ENCODE measurements at places on chromosomes 4 and X.

- DNase-seq = peak; percentile 85
These were observed at the start of gene GSPT2 for GRCh38 chrX:51743179-51743957. Gene GSPT2 (plus strand): TSS chrX:51743442. CDS start chrX:51743627, 185 bp downstream.

DNA sequence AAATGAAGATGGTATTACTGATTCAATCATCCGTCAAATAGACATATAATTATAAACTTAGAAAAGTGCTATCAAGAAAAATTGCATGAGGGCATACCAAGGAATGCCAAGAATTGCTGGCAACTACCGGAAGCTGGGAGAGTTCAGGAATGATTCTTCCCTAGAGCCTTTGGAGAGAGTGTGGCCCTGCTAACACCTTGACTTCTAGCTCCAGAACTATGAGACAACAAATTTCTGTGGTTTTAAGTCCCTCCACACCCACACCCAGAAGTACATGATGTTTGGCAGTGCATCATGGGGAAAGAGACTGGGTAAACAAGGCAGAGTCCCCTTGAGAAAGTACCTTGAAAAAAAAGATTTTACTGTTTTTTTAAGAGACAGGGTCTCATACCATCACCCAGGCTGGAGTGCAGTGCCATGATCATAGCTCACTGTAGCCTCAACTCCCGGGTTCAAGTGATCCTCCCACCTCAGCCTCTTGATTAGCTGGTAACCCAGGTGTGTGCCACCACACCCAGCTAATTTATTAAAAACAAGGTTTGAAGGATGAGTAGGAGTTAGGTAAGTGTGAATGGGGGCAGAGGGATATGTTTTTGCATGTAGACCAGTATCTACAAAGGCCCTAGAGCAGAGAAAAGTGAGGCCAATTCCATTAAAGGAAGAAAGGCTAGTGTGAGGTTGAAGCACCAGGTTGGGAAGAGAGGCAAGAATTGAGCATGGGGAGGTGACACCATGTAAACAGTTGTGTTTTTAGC, 53.1 kb downstream of the GSX2 start:
- no peak for DNase-seq

GRCh38 chrX:144379156-144379555, 495.3 kb downstream of the UBE2NL start:
- DNase-seq = no peak

DNA sequence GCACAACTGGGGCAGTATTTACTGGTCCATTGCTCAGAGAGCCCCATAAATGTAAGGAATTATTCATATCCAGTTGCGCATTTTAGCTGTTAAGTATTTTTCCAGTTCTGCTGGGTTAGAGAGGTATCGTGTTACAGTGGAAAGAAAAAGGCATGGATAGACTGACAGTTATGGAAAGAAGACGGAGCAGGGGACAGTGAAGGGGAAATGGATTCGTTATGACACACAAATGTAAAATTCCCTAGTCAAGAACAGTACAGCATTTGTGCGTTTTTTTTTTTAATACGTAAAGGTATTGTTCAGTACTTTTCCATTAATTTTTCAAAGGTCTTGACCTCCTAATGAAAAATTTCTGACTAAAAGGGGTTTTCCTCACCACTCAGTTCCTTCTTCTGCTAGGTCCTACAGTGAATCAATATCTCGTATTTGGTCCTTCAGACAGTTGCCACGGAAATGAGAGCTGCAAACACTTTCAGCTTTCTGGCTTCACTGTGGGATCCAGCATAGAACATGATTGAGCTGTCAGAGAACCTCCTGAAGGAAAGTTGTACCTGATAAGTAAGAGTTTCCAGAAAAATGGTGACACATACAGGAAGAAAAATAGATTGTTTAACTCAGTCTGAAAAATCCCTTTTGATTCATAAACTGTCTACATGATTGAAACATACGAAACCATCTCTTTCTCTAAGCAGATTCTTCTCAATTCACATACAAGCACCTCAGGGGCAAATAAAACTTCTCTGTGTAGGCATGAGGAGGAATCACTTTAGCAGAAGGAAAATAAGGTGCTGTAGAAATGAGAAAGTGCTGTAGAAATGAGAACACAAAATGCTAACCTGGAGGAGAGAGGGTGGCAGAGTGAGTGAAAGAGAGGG, 21.8 kb upstream of the BBS12 start:
- DNase-seq = no peak

DNA sequence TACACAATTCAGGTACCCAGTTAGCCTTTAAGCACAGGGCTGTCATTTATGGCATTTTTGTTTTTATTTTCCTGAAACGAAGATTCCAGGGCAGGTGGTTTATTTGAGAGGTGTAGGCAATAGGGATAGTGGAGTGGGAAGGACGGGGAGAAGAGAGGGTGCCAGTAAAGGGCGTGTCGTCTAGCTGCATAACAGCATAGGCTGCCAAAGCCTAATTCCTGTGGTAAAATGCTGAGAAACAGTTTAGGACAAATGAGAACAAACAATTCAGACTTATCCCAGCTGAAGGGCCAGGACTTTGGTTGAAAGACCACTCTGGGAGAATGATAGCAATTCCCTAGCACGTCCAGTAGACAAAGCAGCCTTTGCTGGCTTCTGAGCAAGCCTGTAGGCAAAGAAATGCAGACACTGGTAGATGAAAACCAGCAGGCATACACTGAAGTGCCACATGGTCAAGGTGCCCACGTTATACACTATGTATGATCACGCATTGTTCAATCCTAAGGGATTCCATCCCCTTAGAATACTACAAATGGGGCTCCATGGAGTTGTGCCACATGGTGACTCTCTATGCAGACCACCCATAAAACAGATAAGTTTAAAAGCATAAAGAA, 70.6 kb downstream of the PKD2 start:
- no peak for DNase-seq

DNA sequence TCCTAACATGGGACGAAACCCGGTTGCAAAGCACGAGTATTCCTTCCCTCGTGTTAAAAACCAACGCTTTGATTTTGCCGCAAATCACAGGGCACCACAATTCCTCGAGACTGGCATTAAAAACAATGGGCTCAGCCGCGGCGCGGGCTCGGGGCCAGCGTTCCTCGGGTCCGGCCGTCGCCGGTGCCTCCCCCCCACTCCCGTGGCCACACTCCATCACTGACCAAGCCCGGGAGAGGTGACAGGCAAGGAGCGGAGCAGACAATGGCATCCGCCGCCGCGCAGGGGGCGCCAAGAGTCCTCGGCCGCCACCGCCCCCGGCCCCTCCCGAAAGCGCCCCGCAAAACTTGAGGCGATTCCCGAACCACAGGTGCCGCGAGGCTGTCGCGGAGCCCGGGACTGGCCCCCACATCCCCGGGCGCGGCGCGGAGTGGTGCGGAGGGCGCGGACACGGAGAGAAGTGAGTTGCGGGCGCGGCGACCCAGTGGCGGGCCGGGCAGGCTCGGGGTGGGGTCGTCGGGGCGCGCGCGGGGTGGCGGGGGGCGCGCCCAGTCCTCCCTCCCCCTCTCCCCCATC, 445 bp downstream of the AP1S2 start:
- DNase-seq = peak; percentile 22

- peak; percentile 12 for DNase-seq
These were observed 71.4 kb downstream of the RTL5 start for GRCh38 chrX:72060196-72060920.

GRCh38 chrX:40729598-40730584, 5.5 kb downstream of the MED14 start:
- DNase-seq = no peak

GRCh38 chr4:19657856-19658255, 593.8 kb upstream of the SLIT2 start:
- no peak for DNase-seq

GRCh38 chr4:98068495-98068894, 74.8 kb downstream of the STPG2 start:
- DNase-seq = no peak

GRCh38 chr4:145451895-145452294, 29.8 kb upstream of the SMAD1 start:
- no peak for DNase-seq

DNA sequence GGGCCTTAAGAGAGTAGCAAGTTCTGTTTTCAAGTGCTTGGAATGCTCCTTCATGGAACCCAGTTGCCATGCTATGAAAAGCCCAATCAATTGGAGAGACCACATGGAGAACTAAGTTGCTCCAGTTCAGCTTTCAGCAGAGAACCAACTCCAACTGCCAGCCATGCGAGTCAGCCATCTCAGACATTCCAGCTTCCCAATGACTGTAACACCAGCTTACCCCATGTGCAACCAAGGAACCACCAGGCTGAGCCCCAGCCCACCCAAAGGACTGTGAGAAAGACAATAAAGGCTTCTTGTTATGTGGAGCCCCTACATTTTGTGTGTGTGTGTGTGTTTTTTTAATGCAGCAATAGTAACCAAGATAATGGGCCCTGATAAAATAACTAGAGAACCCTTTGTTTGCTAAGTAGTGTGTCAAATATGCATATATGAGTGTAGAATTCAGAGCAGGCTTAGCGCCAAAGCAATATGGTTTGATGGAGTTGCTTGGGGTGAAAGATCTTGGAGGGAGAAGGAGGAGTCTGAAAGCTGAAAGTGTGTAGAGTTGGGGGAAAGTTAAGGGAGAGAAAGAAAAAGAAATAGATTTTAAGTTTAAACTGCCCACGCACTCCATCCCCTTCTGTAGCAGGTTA, 35.0 kb upstream of the CCKAR start:
- DNase-seq = no peak

DNA sequence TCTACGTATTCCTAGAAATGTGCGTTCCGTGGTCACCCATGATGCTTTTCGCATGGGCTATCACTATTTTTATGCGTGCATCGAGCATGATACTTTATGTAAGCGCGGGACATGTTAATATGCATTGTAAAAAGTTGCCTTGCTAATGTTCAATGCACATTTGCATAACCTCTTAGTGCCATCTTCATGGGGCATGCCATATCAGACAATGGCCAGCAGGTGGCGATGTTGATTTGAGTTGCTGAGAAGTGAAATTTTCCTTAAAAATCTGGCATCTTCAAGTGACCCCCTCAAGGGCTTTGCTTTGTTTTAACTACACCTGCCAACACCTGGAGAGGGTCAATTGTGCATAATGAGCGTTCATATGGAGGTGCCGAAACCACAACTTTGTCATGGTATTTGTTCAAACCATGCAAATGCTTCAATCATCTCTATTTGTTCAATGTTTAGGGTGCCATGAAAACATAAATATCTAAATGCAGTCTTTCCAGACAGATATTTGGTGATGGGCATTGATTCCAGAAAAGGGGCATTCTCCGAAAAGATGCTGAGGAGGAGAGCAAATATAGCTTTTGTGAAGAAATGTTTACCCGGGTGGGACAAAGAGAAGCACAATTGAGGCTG, 833.9 kb upstream of the PRKX start:
- peak; percentile 68 for DNase-seq

Data from common myeloid progenitor, CD34-positive (primary cell).